ENCODE measurements at places on chromosomes 1 and 21.
A peak's percentile ranks its signal among the peaks of the same experiment; 100 is the strongest.

DNA sequence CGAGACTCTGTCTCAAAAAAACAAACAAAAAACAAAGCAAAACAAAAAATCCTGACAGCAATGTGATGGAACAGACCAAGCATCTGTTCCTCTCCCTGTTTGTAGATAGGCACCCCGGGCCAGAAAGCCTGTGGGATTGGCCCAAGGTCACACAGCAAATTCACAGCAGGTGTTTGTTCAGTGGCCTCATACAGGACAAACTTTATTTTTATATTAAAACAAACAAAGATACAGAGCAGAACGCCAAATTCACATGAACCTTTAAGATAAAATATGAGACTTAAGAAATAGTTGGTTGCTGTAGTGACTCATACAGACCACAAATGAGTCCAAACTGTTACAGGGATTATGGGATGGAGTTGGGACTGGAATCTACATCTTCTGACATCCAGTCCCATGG lies 2.3 kb upstream of the CELA2A start:
- DNase-seq, result no peak

DNA sequence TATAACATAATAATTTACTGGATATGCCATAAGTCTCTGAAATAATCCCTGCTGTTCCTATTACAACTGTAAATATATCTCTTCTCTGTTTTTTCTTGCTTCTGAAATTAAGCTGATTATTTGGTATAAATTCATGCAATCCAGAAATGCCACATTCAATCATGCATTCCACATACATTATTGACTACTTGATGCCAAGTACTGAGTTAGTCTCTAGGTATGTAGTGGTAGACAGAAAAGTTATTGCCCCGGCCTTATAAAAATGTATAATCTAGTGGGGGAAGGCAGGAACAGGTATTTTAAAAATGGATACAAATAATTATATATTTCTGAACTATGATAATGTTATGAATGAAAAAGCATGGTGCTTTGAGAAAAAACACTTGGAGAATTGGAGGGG lies 338.6 kb upstream of the SNX7 start:
- DNase-seq, result no peak

- DNase-seq, result peak; percentile 44
Observed at GRCh38 chr1:90579212-90579802, 137.8 kb downstream of the BARHL2 start.

- DNase-seq, result no peak
Observed at GRCh38 chr1:203316626-203317093, 11.3 kb downstream of the BTG2 start.

DNA sequence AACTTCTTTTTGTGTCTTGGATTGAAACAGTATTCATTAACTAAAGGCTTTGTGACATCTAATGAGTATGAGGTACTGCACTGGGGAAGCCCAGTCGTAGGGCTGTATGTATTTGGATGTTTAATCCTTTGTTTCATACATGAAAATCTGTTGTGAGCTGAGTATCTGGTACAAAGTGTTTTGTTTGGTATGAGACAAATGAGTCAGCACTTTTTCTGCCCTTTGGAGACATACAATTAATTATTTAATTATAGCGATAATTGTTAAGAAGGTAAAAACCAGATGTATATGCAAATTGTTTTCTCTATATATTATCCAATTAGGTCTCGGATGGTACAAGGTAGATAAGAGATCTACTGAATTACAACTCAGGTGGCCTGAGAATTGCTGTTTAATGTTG lies 36.3 kb downstream of the MARK1 start:
- DNase-seq, result no peak

- DNase-seq, result no peak
Observed at GRCh38 chr1:172203902-172204301, 216.6 kb upstream of the C1orf105 start.

DNA sequence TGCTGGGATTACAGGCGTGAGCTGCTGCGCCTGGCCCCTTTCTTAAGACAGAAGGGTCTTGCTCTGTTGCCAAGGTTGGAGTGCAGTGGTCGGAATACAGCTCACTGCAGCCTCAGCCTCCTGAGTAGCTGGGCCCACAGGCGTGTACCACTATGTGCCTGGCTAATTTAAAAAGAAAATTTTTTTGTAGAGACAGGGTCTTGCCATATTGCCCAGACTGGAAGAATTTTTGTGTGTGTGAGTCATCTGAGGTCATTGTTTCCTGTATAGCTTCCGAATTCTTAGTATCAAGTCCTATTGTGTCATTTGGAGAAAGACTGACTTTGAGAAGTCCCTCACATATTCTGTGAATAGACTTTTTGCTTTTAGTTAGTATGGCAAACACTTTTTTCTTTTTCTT lies 4.7 kb downstream of the SZRD1 start:
- DNase-seq, result no peak

- DNase-seq, result no peak
Observed at GRCh38 chr1:168408539-168408865, 127.8 kb downstream of the TBX19 start.

GRCh38 chr1:198295971-198296370 lies 139.2 kb downstream of the NEK7 start:
- DNase-seq, result no peak
